Fibroblast of the aortic adventitia (primary cell): ENCODE measurements at places on chromosomes 2 and 18. TPM values are rescaled to one million over a fixed set of nuclear protein-coding genes. Genes with fewer than 3 reads are reported as not detected.

Gene CRYGC
- total RNA-seq: not detected in 2 replicates

Gene SLC19A3
- 0.18 and 1.6 TPM in 2 replicates for total RNA-seq

Gene GALR1
- total RNA-seq: under 0.01 TPM in 1 of 2 replicates, not detected in the other

Gene SLC5A7
- not detected in 2 replicates for total RNA-seq

Gene ATP6V1C2
- not detected in 2 replicates for total RNA-seq

Gene SOCS6
- total RNA-seq: 26.2 and 36.7 TPM in 2 replicates

Gene TBR1
- not detected in 2 replicates for total RNA-seq

Gene STEAP3
- total RNA-seq: 7.0 and 50.9 TPM in 2 replicates

Gene FBXO36
- total RNA-seq: 1.6 and 5.5 TPM in 2 replicates

Gene GKN1
- total RNA-seq: not detected in 2 replicates

Gene AGAP1
- total RNA-seq: 9.8 and 12.3 TPM in 2 replicates

Gene CD8A
- total RNA-seq: not detected in 2 replicates

Gene GPR39
- total RNA-seq: 0.41 and 12.7 TPM in 2 replicates

Gene ALK
- 0.27 and 0.82 TPM in 2 replicates for total RNA-seq

Gene HAT1
- 42.0 and 81.4 TPM in 2 replicates for total RNA-seq

Gene CACNB4
- 4.8 and 7.5 TPM in 2 replicates for total RNA-seq

Gene PROM2
- total RNA-seq: 0.18 and 0.33 TPM in 2 replicates

Gene NMS
- total RNA-seq: not detected in 2 replicates

Gene TACR1
- 0.09 TPM in 1 of 2 replicates, not detected in the other for total RNA-seq

Gene ANO7
- total RNA-seq: 1.1 and 1.7 TPM in 2 replicates
